Adrenal gland (tissue), 19 donors: ENCODE measurements at places on chromosomes 11 and 22. TPM values are rescaled to one million over a fixed set of nuclear protein-coding genes. Genes with fewer than 3 reads are reported as not detected.

Gene KCNQ1OT1
- 0.84 TPM for total RNA-seq

Gene TUBA8
- 2.3 TPM for total RNA-seq

- no peak overlapping the region for H3K4me3 ChIP-seq
- no peaks in the 10 kb centered on the region for H3K4me1 ChIP-seq
- H3K27me3 ChIP-seq = no peaks in the 10 kb centered on the region
- H3K36me3 ChIP-seq = no peaks in the 10 kb centered on the region
- peak; percentile 7 for DNase-seq
Measured at GRCh38 chr22:47173535-47174021, 411.1 kb downstream of the TBC1D22A start.

- no peak for DNase-seq
- H3K36me3 ChIP-seq = no peaks in the 10 kb centered on the region
- H3K27me3 ChIP-seq = peaks cover 6% of the 10 kb centered on the region
- no peak overlapping the region for H3K4me3 ChIP-seq
Measured at GRCh38 chr11:61542705-61543104, 34.2 kb downstream of the LRRC10B start.

DNA sequence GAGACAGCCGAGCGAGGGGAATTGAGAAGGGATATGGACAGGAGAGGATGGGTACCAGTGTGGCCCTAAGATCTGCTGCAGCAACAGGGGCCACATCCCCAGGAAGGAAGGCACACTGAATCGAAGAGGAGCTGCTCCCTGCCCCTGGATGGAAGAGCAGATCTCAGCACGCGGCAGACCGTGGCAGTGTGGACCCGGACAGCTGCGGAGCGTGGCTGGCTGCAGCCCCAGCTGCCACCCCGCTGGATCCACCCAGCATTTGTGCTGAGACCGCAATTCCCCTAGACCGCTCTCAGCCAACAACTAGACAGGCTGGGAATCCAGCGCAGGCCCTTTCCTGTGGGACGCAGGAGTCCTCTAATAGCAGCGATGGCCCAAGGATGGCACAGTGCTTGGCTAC, 94.7 kb downstream of the NECTIN1 start:
- H3K4me3 ChIP-seq = no peak overlapping the region
- H3K27me3 ChIP-seq = no peaks in the 10 kb centered on the region
- no peaks in the 10 kb centered on the region for H3K36me3 ChIP-seq
- H3K4me1 ChIP-seq = no peaks in the 10 kb centered on the region
- no peak for DNase-seq

GRCh38 chr11:133191931-133192330, 340.4 kb downstream of the OPCML start:
- H3K27me3 ChIP-seq = peaks cover 6% of the 10 kb centered on the region
- H3K36me3 ChIP-seq = no peaks in the 10 kb centered on the region
- DNase-seq = no peak
- no peak overlapping the region for H3K27ac ChIP-seq
- no peak overlapping the region for H3K4me3 ChIP-seq

GRCh38 chr11:115166820-115167219, 337.4 kb downstream of the CADM1 start:
- H3K36me3 ChIP-seq = no peaks in the 10 kb centered on the region

DNA sequence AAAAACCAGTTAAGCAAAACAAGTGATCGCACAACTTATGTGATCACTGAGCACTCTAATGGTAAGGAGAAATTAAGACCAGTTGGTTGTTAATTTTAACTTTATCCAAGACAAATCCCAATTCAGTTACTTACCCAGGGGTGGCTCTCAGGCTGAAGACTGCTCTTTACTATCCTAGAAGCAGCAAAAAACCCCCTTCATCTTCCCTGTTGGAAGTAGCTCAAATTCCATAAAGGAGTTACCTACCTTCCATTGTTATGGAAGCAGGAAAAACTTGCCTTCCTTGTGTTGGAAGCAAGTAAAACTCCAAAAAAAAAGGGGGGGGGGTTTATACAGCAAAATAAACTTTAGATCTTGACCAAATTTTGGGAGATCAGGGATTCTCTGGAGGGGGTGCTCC, 5.2 kb upstream of the MRPL16 start:
- H3K4me3 ChIP-seq = no peak overlapping the region
- no peaks in the 10 kb centered on the region for H3K36me3 ChIP-seq
- H3K27me3 ChIP-seq = no peaks in the 10 kb centered on the region
- no peak overlapping the region for H3K27ac ChIP-seq

GRCh38 chr22:42282252-42282942, 11.9 kb upstream of the TCF20 start:
- peaks cover 11% of the 10 kb centered on the region for H3K27me3 ChIP-seq
- H3K27ac ChIP-seq = peak overlapping the region; percentile 49
- H3K4me1 ChIP-seq = no peaks in the 10 kb centered on the region
- no peaks in the 10 kb centered on the region for H3K36me3 ChIP-seq
- no peak overlapping the region for H3K4me3 ChIP-seq
- DNase-seq = no peak

GRCh38 chr11:94602430-94603372, 35.5 kb downstream of the PIWIL4 start:
- H3K27ac ChIP-seq = peak overlapping the region; percentile 55
- no peaks in the 10 kb centered on the region for H3K36me3 ChIP-seq
- DNase-seq = peak; percentile 66
- no peaks in the 10 kb centered on the region for H3K27me3 ChIP-seq

DNA sequence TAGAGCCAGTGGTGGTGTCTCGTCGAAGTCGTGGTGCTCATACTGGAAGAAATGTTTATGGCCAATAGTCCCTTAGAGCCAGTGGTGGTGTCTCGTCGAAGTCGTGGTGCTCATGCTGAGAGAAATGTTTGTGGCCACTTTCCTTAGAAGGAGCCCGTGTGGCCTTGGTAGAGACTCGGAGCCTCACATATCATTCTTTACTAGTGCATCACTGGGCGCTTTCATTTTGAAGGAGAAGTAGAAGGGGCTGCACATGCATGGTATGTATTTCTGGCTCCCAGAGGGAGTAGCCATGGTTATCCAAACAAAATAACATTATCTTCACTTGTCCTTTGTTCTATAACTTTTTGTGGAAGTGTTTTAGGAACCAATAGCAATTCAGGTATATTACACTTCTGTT, 69.5 kb downstream of the JAM3 start:
- DNase-seq = no peak
- peaks cover 7% of the 10 kb centered on the region for H3K36me3 ChIP-seq
- H3K4me3 ChIP-seq = no peak overlapping the region
- H3K4me1 ChIP-seq = peaks cover 9% of the 10 kb centered on the region
- H3K27me3 ChIP-seq = no peaks in the 10 kb centered on the region

DNA sequence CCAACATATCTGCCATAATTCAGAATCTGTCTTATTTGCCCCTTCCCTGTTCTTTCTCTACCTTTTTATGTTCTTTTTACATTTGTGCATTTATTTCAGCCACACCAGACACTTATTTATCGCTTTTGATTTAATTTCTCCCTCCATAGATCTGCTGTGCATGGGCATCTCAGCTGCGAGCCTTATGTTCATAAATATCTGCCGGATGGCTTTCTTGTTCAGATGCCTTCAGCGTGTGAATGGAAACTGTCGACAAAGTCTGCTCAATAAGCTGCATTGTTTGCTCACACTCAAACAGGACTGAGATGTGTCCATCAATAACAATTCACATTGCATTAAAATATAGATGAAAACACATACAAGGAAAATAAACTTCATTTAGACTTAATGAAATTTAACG, 374.6 kb upstream of the FAT3 start:
- H3K27me3 ChIP-seq = no peaks in the 10 kb centered on the region
- DNase-seq = no peak
- no peaks in the 10 kb centered on the region for H3K4me1 ChIP-seq
- no peak overlapping the region for H3K4me3 ChIP-seq
- H3K36me3 ChIP-seq = no peaks in the 10 kb centered on the region
- H3K27ac ChIP-seq = no peak overlapping the region

DNA sequence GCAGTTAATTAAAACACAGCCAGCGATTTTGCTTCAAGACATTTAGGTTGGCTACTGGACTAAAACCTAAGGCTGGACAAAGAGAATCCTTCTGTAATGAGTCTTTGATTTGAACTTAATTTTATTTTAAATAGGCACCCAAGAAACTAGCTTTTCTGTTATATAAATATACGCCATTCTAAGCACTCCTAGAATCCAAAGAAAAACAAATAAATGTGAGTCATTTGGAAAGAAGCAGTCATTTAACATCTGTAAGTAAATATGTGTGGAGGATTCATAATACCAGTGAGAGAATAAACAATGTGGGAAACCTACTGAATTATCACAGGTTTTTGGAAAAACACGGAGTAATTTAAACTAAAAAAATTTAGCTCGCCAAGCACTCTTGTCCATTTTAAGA, 1.2 kb upstream of the TECTA start:
- H3K4me3 ChIP-seq = no peak overlapping the region
- H3K27me3 ChIP-seq = no peaks in the 10 kb centered on the region
- no peaks in the 10 kb centered on the region for H3K36me3 ChIP-seq
- H3K4me1 ChIP-seq = no peaks in the 10 kb centered on the region
- no peak overlapping the region for H3K27ac ChIP-seq

DNA sequence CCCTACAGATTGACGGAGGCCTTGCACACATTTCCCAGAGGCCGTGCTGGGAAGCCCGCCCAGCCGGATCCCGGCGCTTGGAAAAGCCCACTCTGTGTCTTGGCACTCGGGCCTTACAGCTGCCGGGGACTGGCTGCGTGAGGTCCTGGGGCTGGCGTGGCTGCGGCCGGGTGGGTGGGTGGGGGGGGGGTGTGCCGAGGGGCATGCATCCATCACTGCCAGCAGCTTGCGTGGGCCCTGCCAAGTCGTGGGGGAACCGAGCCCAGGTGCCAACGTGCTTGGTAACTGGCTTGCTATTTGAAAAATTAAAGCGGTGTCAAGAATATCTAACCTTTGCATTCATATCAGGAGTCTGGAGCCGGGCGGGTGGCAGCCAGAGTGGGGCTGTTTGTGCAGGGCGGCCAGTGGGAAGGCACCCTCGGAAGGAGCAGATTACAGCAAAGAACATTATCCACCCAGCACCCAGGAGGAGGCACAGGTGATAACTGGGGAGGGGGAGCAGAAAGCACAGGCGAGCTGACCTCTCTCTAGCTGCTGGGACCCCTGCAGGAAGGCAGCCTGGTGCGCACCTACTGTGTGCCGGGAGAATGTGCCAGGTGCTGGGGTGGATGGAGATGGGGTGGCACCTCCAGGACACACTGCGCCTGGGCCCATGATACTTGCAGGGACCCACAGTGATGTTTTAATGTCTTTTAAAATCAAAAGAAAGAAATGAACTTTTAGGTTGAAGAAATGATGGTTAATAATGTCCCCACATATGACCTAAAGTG, 28.5 kb upstream of the SMIM38 start:
- H3K36me3 ChIP-seq = no peaks in the 10 kb centered on the region
- H3K4me3 ChIP-seq = no peak overlapping the region
- H3K4me1 ChIP-seq = peaks cover 12% of the 10 kb centered on the region
- no peak for DNase-seq
- H3K27ac ChIP-seq = no peak overlapping the region

- H3K4me1 ChIP-seq = no peaks in the 10 kb centered on the region
- no peak overlapping the region for H3K4me3 ChIP-seq
- peak; percentile 50 for DNase-seq
- H3K27me3 ChIP-seq = no peaks in the 10 kb centered on the region
- no peak overlapping the region for H3K27ac ChIP-seq
Measured at GRCh38 chr22:47328550-47329243, 566.2 kb downstream of the TBC1D22A start.

DNA sequence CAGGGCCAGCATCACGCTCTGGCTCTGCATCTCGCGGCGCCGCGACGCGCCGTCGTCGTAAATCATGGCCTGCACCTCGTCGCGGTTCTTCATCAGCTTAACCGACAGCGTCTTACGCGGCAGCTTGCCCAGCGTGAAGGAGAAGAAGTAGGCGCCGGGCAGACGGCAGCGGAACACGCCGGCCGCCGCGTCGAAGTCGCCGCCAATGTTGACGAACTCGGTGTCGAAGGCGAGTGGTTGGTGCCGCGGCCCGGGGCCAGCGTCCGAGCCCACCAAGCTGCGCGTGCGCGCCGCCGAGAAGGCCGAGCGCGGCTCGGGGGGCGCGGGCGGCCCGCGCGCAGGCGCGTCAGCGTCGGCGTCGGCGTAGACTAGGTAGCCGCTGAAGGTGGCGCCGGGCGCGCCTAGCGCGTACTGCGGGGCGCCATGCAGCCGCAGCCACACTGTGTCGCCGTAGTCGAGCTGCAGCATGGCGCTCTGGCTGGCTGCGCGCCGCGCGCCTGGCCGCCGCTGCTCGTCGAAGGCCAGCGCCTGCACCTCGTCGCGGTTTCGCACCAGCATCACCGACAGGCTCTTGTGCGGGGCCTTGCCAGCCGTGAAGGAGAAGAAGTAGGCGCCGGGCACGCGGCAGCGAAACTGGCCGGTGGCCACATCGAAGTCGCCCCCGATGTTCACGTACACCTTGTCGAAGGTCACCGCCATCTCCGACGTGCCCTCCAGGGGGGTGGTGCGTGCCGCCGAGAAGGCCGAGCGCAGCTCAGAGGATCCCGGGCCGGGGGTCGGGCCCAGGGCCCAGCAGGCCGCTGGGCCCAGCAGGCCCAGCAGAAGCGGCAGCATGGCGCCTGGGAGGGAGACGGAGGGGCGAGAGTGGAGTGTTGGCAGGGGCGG, 3.7 kb downstream of the FAM180B start:
- H3K4me1 ChIP-seq = peaks cover 9% of the 10 kb centered on the region
- H3K27me3 ChIP-seq = peaks cover 19% of the 10 kb centered on the region
- no peak for DNase-seq
- H3K27ac ChIP-seq = no peak overlapping the region
- H3K36me3 ChIP-seq = no peaks in the 10 kb centered on the region
- H3K4me3 ChIP-seq = no peak overlapping the region

GRCh38 chr11:1706634-1707400, 9.8 kb downstream of the KRTAP5-6 start:
- DNase-seq = no peak
- no peaks in the 10 kb centered on the region for H3K36me3 ChIP-seq
- no peak overlapping the region for H3K27ac ChIP-seq
- H3K4me1 ChIP-seq = peaks cover 7% of the 10 kb centered on the region

DNA sequence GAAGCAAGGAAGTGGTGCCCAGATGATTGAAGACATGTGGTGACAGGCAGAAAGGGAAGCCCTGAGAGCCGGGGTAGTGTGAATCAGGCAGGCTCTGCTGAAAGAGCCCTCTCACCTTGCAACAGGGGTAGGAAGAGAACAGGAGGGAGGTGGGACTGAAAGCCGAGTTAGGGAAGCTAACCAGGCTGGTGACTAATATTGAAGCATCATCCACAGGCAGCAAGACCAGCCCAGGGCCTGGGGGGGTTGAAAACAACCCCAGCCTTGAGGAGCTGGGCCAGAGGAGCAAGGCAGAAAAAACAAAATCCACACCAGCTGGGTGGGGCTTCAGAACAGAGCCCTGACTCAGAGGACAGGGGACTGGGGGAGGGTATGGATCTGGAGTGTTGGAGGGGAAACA, 35.0 kb upstream of the CRTAM start:
- no peak for DNase-seq
- H3K27me3 ChIP-seq = no peaks in the 10 kb centered on the region
- H3K36me3 ChIP-seq = no peaks in the 10 kb centered on the region
- no peak overlapping the region for H3K4me3 ChIP-seq
